Effector memory CD8-positive, alpha-beta T cell (primary cell): ENCODE measurements at places on chromosomes 4 and X.
A peak's percentile ranks its signal among the peaks of the same experiment; 100 is the strongest.

GRCh38 chr4:8105306-8106100, 53.1 kb downstream of the ABLIM2 start:
- DNase-seq = no peak

GRCh38 chrX:37580080-37580479, 8.6 kb downstream of the LANCL3 start:
- no peak for DNase-seq

DNA sequence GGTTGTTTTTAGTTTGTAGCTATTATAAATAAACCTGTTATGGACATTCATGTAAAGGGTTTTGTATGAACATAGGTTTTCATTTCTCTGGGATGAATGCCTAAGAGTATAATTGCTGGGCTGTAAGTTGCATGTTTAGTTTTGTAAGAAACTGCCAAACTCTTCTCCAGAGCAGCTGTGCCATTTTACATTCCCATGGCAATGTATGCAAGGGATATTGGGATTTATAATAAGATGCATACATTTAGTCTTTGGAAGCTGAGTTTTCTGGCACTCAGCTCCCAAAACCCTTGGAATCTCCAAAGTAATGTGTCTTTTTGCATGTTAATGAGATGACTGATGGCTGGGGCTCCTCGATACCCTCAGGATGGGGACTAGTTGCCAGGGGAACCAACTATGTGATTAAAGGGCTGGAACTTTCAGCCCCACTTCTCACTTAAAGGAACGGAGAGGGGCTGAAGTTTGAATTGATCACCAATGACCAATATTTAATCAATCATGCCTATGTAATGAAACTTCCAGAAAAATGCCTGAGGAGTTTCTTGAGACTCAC, 44.0 kb downstream of the SERTM2 start:
- DNase-seq = no peak

DNA sequence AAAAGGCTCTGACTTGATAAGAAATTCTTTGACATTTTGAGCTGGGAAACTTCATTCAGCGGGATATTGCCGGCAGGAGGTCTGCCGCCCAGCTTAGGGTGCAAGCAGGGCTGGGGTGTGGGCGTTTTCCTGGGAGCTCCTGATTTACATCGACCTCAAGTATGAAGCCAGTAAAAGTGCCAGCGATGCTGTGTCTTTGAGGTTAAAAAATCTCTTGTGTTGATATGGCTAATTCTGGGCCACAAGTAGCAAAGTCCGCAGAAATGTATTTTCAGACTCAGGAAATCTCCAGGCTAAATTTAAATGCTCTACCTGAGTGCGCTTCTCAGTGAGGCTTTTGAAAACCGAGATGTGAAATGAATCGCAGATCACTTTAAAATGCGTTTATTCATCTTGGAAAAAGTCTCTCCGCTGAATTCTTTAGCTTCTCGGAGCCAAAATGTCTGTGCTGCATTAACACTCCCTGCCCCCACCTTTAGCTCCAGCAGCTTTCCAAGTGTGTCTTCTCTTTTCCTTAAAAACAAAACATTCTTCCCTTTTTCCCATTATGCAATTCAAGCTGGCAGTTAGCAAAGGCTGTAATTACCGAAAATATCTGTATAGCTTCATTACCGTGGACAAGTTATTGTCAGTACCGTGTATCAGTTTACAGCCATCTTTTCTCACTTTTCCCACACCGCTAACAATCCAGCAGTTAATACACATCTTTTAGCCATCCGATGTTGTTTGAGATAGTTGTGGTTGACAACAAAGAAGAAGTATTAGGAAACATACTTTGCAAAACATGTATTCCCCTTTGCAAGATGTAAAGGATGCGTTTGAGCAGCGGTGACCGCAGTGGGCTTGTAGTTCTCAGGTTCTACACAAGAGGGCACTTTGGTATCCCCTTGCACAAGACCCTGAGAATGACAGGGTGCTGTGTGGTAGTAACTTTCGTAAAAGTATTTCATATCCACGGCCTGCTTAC, 136.0 kb upstream of the STX18 start:
- DNase-seq = no peak

- DNase-seq = no peak
Observed at GRCh38 chr4:84582988-84583875, at the start of gene CDS1. Gene CDS1 (plus strand): TSS chr4:84583127. CDS start chr4:84583402, 275 bp downstream.

DNA sequence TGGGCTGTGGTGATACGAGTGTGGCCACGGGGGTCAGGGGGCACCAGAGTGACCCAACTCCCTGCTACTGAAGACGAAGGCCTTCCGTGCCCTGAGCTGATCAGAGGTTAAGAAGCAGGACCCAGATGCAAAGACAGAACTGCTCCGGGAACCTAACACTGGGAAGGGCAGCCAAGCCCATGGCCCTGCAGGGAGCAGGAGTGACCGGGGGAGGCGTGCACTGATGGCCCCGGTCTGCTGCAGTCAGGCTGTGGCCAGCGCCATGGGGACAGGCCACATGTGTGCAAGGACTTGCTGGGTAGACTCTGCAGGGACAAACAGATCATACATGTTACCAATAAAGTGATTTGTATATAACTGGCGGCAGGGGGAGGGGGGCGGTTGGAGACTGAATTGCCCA, 74.6 kb downstream of the ACOX3 start:
- DNase-seq = no peak

DNA sequence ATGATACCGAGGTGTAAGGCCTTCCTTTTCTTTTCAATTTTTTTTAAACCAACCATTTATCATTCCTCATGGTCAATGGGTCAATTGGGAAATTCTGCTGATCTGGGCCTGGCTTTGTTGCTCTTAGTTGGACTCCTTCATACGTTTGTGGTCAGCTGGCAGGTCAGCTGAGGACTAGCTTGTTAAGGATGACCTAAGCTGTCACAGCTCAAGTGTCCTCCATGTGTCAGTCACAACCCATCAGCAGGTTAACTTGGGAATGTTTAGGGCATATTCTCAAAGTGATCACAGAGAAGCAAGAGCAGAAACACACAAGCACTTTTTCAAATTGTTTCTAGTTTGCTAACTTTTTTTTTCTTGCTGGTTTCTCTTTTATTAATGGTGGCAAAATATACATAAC, 117.4 kb upstream of the MAB21L2 start:
- DNase-seq = no peak

DNA sequence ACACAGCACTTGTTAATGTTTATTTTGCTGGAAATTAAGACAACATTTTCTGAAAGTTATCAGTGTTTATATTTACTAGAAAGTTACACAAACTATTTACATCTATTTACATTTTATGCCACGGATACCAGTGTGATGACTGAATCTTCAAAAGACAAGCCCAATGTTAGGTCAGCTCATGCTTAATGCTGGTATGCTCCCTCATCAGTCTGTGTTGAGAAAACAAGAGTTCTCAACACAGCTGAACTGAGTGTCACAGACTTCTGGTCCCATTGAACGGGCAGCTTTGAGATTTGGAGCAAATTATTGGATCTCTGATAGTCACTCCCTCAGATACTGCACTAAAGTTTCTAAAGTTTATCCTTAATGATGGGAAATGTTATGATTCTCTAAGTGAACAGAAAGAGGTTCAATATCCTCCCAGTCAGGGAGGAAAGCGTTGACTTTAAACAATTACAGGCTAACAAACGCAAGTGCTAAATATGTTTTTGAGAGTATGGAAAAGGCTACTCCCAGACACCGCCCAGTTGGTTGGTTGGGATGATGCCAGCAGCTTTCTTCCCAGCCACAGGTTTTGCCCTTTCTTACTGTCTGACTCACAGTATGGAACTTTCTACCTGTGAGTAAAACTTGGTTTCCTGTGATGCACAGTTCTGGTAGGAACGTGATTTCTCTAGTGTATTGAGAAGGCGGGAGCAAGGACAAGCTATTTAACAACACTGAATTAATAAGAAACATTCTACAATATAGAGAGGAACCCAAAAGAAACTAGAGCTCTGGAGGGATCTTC, 1293.6 kb upstream of the TENM3 start:
- no peak for DNase-seq

GRCh38 chr4:27176881-27177280, 316.2 kb downstream of the STIM2 start:
- DNase-seq = no peak

DNA sequence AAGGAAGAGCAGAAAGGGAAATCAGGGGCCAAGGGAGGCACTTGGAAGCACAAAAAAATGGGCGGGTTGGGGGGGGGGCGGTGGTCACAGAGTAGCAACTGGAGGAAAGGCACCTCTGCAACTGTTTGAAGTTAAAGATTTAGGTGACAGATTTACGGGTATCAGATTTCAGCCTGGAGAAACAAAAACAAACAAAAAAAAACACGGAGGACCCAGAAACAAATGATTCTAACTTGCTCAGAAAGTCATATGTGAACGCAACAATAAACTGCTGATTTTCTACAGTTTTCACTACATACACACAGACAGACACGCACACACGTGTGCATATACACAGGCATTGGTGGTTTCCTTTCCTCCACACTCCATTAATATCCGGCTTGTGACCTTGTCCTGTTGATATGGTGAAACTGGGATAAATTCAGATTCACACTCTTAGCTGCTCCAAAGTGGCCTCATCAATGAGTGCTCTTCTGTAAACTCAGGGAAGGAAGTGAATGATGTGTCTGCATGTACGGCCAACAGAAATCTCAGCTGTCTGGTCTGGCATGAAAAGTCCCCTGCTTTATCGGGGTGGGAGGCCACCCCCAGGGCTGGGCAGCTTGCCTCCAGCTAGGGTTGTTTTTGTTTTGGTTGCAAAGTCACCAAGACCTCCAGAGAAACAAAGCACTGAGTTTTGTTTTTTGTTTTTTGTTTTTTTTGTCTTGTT, 54.3 kb downstream of the CHST7 start:
- DNase-seq = no peak

DNA sequence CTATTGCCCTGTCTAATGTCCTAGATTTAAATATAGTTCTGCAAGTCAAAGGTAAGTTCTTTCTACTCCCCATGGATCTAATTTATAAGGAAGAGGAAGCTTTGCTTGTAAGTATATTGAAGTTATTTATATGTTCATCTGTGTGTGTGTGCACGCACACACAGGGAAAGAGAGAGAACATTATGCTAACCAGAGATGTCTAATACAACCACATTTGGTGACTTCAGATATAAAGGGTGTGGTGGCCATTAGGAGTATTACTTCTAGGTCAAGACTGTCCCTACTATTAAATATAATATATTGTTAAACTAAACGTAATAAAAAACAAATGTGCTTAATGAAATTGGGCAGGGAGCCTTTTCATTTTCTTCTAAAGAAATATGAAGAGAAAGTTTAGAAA, 4.1 kb downstream of the DCK start:
- DNase-seq = no peak

GRCh38 chr4:25633541-25633940, 22.1 kb upstream of the SLC34A2 start:
- DNase-seq = no peak

DNA sequence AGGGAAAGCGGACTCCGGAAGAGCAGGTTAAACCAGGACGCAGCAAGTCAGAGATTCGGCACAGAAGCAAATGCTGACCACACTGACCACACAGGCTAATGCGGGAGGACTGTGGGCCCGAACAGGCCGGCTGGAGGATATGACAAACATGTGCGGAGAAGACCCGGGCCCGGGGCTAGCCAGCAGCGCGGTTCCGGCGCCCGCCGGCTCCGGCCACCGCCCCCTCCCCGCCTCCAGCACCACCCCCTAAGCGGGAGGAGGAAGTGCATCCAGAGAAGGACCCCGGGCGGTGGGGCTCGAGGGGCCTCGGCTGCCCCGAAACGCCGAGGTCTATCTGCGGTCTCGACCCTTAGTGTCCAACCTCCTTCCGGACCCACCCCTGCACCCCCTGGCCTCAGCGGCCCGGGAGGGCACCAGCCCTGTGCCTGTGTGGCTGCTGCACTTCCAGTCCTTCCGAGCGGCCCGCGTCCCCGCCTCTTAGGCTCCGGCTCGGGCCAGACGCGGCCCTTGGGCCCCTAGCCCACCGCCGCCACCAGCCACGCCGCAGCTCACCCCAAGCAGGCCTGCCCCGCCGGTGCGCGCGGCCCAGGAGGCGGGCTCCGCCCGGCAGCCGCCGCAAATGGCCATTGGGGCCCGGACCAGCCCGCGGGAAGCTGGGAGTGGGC, 2.1 kb downstream of the ELOVL6 start:
- peak; percentile 11 for DNase-seq

DNA sequence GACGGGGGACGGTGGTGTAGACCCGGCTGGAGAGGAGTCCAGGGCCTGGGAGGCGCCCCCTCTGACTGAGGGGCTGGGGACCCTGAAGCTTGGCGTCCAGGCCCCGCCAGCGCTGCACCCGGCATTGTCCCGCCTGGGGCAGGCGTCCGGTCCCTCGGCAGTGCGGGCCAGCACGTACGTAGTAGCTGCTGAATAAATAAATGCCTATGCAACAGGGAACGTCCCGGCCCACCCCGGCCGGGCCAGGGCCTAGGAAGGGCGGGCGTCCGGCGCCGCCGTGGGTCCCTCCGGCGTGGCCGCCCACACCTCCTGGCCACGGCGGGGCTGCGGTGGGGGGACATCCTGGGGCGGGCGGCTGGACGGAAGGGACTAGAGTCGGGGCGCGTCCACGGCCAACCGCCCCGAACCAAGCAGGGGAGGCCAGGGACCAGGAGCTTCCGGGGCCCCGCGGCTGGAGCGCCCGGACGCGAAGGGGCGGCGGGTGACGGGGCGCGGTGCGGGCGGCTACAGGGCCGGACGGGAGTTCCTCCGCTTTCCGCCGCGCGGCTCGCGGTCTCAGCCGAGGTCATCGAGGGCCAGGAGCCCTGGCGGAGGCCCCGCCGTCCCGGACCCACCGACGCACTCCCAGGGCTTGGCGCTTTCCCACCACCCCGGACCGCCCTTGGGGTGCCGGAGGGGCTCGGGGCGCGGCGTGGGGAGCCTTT, 886 bp upstream of the WWC2 start:
- DNase-seq = no peak

DNA sequence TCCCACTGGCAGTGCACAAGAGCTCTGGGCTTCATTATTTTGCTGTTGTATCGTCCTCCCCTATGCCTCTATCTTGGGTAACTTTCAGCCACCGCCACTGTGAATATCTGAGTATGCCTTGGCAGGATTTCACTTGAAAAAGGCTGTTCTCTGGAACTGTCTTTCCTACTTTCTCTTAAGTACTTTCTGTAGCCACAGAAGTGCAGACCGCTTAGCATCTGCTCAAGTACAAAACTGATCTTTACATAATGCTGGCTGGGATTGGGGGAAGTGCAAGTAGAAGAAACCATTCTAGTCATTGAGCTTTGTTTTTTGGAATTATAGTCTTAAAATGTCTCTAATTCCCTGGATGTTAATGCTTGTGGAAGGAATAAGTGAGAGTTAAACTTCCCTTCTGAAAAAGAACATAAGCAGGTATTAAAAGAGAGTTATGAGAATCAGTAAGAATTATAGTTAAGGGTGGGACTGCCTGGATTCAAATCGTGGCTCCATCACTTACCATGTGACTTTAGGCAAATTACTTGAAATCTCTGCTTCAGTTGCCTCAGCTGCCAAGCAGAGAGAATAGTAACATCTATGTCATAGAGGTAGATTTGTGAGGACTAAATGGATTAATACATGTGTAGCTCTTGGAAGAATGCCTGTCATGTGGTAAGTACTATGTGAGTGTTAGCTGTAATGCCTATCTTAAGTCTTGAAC, 77.5 kb downstream of the MID1IP1 start:
- no peak for DNase-seq

GRCh38 chr4:158841540-158841939, 72.7 kb downstream of the FNIP2 start:
- no peak for DNase-seq
